Activated T-helper 17 cell treated with anti-CD3 and anti-CD28 coated beads, Interleukin-2, amount 50 U/mL, for 72 hours (primary cell): ENCODE measurements at places on chromosomes 6 and 20.

GRCh38 chr20:15705975-15706374 is 867.3 kb downstream of the KIF16B start:
- no peak for ATAC-seq

DNA sequence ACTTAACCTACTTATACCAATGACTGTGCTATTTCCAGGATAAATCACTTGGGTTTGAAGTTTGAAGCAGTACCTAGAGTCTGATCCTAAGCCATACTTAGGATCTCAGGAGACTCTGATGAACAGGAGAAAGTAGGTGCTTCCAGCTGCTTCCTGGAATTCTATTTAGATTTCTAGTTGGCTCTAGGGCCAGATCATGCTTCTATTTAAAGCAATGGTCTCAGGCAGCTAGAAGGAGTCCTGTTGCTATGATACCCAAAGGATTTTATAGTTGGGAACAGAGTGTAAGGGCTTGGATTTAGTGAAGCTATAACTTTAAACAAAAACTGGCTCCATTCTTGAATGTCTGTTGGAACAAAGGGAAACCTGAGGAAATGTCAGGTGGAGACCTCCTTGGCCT is 52.4 kb upstream of the TINAG start:
- no peak for ATAC-seq

GRCh38 chr6:11493974-11494373 is 43.6 kb upstream of the TMEM170B start:
- no peak for ATAC-seq

GRCh38 chr20:52129611-52130010 is 62.0 kb downstream of the ZFP64 start:
- ATAC-seq: no peak

DNA sequence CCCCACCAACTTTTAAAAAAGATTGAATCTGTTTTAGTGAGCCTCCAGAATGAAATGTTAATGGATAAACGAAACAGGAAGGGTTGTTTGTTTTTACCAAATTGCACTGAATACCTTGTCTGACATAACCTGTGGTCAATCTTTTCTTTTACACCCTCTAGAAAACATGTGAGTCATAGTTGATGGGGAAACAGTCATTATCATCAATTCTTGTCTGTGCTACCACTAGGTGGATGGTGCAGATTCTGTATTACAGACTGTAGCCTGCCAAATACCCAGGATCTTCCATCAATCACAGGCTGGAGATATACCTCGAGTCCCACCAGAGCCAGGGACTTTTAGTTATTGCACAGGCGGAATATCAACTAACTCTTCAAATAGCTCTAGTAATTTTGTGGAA is 29.5 kb upstream of the PKIB start:
- peak; percentile 19 for ATAC-seq

- no peak for ATAC-seq
Observed at GRCh38 chr20:16803965-16804792, 56.0 kb downstream of the OTOR start.

DNA sequence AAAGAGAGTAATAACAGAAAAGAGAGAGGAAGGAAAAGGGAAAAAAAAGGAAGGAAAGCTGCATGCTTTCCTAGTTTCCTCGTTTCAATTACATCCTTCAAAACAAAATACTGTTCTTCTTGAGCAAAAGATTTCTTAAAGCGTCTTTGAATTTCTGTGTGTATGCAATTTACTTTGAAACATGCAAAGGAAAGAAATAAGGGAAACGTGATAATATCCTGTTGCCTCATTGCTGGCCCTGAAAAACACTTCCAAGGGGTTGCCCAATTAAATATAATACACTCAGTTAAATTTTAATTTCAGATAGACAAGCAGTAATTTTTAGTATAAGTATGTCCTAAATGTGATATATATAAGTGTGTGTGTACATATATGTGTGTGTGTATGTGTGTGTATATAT is 51.2 kb upstream of the TPD52L1 start:
- no peak for ATAC-seq

DNA sequence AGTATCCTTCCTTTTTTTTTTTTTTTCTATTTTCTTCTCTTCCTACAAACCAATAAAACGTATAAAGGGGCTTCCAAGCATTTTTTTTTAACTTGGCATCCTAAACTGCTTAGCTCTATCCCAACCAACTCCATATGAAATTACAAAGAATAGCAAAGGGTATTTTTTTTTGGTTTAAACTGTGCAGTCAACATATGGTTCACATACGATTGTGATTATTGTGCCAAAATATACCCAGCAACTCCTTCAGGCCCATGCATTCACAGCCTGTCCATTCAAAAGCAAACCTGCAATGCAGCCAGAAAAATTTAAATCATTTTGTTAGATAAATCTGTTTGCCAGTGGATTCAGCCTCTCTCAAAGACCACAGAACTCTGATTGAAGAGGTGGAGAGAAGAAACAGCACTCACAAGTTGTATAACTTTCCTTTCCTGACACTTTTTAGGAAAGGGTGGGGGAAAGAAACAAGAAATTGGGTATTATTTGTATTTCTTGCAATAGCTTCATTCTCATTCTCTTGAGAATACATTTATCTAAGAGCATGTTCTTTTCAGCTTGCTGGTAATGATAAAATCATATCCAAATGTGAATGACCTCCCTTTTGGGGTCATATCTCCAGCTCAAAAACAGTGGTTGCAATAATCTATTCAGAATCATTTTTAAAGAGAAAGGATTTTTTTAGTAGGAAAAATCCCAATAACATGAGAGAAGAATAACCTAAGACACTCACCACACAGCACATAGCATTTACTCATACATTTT is 701.3 kb upstream of the CHD6 start:
- ATAC-seq: no peak

DNA sequence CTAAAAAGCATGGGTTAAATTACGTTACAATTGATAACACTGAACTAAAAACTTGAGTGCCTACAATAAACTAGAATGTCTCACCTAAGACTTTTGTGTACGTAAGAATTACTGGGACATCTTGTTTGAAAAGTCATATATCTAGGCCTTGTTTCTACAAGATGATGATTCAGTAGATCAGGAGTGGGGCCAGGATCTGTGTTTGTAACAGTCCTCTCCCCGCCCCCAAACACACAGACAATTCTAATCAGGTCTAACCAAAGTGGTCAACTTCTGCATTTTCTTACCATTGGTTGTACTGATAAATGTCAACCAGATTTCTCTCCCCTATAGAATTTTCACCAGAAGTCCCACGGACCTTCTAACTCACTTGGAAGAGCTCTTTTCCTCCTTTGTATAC is 56.9 kb downstream of the RAMACL start:
- ATAC-seq: no peak

DNA sequence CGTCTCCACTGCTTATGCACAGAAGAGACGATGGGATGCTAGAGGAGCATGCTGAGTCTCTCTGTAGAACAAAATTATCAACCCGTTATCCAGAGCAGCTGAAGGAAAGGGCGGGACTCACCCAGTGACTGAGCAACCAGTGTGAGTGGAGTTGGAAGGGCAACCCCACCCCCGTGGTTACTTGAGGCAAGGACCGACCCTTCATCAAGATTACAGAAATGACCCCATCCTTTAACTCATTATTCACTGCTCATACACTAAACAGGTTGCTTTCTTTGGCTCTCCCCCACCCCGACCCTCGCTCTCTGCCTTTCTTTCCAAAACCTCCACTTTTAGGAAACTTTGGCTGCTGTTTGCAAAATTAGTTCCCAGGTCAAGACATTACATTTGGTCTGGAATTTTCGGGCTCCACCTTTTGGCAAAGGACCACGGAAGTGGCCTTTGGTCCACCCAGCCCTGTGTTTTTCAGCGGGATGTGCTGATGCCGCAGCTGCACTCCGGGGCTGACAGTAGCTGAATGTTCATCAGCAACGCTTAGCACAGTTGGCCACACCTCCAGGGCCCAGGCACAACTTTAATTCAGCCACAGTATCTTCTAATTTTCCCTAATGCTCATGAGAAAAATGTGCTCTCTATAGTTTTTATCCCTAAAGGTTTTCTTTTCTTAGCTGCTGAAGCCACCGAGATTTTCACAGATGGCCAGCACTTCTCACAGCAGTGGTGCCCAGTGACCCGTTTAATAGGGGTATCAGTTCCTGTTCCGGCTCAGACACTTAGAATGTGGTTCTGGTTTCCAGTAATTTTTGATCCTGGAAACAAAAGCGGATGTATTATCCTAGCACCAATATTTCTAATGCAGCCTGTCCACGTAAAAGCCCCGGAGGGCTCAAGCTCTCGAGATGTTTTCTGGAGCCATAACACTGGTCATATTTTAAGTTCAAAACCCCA is 103.6 kb upstream of the NXT1 start:
- no peak for ATAC-seq

- no peak for ATAC-seq
Observed at GRCh38 chr20:35232575-35232974, 6.1 kb downstream of the MMP24 start.

DNA sequence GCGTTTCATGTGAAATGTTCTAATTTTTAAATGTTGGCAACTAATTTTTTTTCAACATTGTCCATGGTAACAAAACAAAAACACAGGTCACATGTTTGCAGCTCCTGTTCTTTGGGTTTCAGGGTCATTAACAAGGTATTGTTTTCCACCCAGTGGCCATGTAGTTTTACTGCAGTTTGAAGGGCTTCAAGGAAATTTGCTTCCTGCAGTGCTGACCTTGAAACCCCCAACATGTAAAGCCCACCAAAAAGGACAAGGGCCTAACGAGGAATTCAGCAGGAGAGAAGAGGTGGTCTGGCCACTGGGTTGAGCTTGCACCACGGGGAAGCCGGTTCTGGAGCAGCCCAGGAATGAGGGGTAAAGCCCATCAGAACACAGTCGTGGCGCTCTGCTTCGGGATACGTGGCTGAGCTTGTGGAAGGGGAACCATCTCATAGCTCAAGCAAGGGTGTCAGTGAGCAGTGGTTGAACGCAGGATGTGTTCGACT is 13.9 kb upstream of the KLHL31 start:
- ATAC-seq: no peak

DNA sequence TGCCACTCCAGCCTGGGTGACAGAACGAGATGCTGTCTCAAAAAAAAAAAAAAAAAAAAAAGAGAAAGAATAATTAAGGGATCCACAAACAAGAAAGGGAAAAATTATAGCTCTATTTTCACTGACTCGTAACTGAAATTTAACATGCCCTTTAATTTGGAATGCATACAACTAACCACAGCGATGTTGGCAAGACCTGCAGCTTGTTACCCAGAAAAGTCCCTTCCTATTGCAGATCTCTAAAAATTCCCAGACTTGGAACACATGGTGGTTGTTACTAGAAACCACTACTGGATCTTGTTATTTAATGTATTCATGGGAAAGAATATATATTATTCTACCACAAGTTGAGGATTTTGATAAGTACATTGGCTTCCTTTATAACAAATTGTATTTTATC is 27.8 kb upstream of the SMIM28 start:
- ATAC-seq: no peak

- no peak for ATAC-seq
Observed at GRCh38 chr6:131160254-131160758, 25.0 kb downstream of the AKAP7 start.

GRCh38 chr6:149463781-149464180 is 21.0 kb downstream of the ZC3H12D start:
- no peak for ATAC-seq

DNA sequence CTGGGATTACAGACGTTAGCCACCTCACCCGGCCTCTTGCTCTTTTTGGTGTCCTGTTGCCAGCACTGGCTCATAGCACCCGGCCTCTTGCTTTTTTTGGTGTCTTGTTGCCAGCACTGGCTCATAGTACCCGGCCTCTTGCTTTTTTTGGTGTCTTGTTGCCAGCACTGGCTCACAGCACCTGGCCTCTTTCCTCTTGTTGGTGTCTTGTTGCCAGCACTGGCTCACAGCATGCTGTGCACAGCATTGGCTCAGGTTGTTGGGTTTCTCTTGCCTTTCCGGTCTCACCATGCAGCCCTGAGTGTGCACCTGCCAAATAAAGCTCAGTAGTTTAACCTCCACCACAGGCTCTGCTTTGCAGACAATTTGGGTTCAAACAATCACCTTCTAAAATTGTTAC is 208.2 kb downstream of the THBS2 start:
- no peak for ATAC-seq

- ATAC-seq: no peak
Observed at GRCh38 chr6:81242624-81243023, 509.9 kb downstream of the TENT5A start.

GRCh38 chr6:30960907-30961673 is 20.3 kb downstream of the MUCL3 start:
- ATAC-seq: no peak
